ENCODE measurements at places on chromosomes 5 and 9.

DNA sequence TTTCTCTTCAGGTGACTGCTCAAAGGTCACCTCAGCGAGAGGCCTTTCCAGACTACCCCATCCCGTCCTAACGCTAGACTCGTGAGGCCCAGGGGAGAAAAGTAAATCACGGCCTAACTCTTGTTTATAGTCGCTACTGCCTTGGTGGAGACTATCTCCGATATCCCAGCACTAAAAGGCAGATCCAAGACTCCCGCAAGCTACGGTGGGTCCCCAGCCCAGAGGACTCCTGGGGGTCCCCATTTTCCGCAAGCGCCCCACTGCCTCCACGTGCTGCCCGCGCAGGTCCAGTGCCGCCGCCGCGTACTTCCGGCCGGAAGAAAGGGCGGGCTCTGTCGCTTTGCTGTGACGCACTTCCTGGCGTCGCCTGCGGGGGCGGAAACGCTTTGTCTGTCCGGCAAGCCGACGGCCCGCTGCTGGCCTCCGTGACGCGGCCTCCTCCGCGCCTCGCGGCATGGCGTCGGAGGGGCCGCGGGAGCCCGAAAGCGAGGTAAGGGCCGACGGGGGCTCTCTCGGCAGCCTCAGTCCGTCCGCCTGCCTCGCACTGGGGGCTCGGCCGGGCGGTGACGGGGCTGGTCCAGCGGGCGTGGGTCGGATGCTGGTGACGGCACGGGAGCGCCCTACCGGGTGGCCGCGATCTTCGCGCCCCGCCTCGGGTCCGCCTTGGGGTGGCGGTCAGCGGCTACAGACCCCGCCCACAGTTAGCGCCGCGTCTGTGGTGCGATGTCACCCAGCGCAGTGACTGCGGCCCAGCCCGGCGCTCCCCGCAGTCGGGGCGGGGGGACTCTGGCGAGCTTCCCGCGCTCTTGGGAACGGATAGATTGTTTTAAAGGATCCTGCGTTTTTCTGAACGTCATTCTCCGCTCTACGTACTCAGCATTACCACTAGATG lies at the start of gene SECISBP2:
SECISBP2 (plus strand) TSS at position 378 of the 892 bp plus-strand sequence; CDS start at position 455, 77 bp downstream.
- peak; percentile 95 for DNase-seq

GRCh38 chr5:53490747-53491146 lies 10.3 kb downstream of the FST start:
- no peak for DNase-seq

GRCh38 chr5:151864061-151864748 lies 60.4 kb downstream of the GLRA1 start:
- DNase-seq: no peak

DNA sequence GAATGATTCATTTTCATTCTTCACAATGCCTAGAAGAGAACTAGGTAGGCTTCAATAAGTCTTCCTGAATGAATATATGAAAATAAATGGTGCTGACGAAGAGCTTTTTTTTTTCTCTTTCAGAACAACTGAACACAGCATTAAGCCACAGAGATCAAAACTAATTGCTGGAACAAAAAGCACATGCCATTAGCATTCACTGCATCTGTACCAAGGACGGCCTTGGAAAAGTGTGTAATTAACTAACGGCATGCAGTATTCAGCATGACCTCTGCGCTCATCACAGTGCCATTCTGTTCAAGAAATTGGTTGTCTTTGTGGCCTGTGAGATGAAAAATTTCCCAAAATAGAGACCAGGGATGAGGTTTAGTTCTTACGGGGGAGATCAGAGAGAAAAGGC lies 99.3 kb downstream of the NUDT12 start:
- DNase-seq: no peak

DNA sequence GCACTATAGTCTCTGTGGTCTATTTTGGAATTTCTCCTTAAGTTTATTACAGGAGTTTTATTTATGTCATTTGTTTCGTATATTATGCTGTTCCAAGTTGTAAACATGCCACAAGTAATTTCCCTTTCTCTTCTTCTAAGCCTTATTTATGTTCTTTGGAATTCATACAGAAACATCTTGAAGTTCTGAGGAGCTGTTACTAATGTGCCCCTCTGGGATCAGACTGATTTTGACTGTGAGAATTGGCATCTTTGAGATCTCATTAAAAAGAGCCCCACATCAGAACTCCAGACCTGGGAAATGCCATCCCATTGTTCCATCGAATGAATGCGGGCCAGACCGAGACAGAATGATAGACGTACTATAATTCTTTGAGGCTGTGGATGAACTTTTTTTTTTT lies 138.8 kb upstream of the CD180 start:
- DNase-seq: no peak

GRCh38 chr9:98806394-98807035 lies 955 bp upstream of the GALNT12 start:
- DNase-seq: no peak

- no peak for DNase-seq
Observed at GRCh38 chr9:134644725-134645606, 3.4 kb downstream of the COL5A1 start.
